ENCODE measurements at places on chromosomes 1 and 21.

- ATAC-seq = no peak
These were observed 37.0 kb downstream of the PGM1 start for GRCh38 chr1:63630238-63630637.

- ATAC-seq = no peak
These were observed 89.7 kb upstream of the ERRFI1 start for GRCh38 chr1:8115769-8116167.

- ATAC-seq = no peak
These were observed 30.8 kb downstream of the RPL5 start for GRCh38 chr1:92862605-92863004.

DNA sequence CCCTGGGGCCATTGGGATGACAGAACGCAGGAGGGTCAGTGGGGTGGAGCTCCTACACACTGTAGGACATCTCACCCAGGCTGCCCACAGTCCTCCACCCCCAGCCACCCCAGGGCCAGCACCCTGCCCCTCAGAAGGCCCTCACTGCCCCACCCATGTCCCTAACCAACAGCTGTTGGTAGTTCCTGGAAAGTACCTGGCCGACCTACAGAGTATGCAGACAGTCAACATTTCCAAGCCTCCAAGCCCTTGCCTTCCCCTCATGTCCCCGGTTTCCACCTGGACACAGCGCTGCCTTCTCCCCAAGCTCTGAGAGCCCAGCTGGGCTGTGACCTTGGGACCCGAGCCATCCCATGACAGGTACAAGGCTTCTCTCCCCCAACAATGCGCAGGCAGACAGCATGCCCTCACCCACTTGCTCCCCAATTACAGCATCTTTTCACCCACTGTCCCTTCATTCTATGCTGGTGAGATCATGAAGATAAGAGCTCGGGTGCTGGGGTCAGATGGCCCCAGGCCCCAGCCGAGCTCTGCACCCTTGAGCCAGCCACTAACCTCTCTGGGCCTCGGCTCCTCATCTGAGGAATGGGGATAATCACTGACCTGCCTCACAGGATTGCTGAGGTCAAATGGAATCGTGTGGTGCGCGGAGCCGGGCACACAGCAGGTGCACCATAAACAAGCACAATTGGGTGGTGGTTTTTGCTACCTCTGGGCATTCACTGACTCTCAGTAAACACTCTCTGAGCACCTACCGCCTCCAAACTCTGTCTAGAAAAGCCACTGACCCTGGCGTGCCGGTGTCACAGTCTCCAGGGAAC lies 11.2 kb downstream of the LAPTM5 start:
- ATAC-seq = no peak

DNA sequence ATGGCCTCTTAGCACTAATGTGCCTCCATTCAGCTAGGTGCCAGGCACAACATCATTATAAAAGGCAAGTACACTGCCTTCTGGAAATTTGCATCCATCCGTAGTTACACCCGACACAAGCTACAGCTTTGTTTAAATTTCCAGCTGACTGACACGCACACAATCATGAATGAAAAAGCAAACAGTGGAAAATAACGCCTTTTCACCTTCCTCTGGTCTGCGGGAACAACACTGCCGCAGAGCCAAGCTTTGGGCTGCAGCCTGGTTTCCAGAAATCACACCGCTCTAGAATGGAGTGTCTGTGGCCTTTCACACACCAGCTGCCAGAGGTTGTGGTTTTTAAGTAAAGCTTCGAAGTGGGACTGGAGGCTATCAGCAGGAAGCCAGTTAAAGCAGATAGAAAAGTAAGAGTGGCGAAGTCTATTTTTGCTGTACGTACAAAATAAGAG lies 142.8 kb upstream of the COA6 start:
- ATAC-seq = peak; percentile 56

- ATAC-seq = no peak
These were observed 380.7 kb downstream of the SEC16B start for GRCh38 chr1:177589166-177589565.

GRCh38 chr1:26359981-26360806 lies 6.3 kb upstream of the CRYBG2 start:
- peak; percentile 24 for ATAC-seq

GRCh38 chr1:92136341-92136740 lies 56.2 kb downstream of the BTBD8 start:
- ATAC-seq = no peak

DNA sequence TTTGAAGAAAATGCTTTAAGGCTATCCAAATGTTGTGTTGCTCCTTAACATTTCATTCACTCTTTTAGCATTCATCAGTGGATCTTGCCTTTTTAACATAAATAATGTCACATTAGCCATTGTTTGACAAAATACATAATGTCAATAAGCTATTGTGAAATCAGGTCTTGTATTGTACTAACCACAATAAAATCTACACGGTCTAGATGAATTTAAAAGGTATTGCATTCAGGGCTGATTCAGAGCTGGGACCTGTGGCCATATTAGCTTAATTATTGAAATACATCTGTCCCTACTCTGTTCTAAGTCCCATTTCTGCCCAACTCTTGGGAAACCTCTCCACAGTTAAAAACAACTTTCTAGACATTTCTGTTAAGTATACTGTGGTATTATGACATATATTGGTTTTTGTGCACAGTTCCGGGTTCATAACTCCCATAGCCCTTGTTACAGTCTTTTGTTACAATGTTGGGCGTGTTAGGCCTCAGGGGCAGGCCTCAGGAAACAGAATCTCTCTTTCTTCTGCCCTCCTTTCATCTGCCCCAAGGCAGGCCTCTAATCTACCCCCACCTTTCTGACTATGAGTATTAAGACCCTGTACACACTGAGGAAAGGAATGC lies 44.7 kb upstream of the CITED4 start:
- no peak for ATAC-seq

DNA sequence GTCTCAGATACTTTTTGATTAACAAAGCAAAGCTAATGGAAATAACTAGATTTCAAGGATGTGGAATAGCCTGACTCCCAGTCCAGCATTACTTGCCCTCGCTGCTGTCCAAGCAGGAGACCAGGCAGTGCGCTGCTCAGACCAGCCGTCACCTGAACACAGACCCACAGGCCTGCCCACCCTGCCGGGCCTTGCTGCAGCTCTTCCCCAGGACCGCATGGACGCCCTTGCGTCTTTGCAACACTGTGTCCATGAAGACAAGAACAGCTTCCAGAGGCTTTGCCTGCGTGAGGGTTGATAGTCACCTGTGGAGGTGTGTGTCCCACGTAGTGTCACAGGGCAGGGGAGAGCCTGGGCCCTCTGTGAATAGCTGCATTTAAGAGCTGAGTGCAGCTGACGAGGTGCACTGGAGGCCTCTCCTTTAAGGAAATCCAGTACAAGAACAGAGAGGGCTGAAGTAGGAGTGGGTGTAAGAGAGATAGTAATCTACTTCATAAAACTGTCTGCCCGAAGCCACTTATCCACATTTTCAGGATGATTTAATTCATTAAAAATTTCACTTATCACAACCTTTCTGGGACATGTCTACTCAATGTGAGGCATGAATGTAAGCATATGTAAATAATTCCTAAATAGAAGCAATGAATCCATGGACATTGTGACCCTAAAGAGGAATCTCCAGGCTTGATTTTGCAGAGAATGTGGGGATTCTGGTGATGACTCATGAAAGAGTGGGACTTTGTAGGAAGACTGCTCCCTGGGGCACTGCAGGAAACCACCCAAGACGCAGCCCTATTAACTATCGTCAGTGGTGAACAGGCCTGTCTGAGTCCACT lies 176.2 kb upstream of the RAB4A start:
- ATAC-seq = peak; percentile 66

DNA sequence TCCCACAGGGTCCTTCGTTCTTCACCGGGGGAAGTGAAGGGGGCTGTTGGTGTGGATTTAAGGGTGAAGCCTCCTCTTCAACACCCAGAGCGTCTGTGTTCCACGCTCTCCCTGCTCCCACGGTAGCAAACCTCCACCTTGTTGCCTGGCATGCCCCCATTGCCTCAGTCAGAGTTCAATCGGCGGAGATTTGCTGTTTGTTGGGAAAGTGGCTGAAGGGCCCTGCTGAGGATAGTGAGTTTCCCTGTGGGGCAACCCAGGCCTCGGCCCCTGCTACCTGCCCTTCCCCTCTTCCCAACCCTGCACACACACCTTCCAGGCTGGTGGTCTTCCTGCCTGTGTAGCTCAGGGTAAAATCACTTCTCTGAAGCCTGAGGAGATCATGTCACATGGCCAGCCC lies 60.5 kb downstream of the TOR1AIP2 start:
- no peak for ATAC-seq

DNA sequence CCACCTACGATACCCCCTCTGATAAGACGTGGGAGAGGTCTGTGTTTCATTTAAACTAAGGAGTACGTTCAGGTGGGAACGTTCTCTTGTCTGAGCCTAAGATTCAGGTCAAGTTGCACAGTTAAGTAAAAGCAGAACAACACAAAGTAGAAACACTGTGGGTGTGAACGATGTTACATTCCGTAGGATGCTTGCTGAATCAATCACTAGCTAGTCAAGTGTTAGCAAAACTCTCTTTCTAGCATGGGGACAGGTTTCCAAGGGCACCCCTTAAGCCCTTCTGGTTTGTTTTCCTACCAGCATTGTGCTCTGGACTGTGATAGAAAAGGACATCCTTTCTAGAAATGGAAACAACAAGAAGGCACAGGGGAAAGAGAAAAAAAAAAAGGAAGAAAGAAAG lies 13.3 kb downstream of the C1orf162 start:
- no peak for ATAC-seq

GRCh38 chr21:41560661-41561158 lies 52.8 kb upstream of the TMPRSS2 start:
- no peak for ATAC-seq

DNA sequence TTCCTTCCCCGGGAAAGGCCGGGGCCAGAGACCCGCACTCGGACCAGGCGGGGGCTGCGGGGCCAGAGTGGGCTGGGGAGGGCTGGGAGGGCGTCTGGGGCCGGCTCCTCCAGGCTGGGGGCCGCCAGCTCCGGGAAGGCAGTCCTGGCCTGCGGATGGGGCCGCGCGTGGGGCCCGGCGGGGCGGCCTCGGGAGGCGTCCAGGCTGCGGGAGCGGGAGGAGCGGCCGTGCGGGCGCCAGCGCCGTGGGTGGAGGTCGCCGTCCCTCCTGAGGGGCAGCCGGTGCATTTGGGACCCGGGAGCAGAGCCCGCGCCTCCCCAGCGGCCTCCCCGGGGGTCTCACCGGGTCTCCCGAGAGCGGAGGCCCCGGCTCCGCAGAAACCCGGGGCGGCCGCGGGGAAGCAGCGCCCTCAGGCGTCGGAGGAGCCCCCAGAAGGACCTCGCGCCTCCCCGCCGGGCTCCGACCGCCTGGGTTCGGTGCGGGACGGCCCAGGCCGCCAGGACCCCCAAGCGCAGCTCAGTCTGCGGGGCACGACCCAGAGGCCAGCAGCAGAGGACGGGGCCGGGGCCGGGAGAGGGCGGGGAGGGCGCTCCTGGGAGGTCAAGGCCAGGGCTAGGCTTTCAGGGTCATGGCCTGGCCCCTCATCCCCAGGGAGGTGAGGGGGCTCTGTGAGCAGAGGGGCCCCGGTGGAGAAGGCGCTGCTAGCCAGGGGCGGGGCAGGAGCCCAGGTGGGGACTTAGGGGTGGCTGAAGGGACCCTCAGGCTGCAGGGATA lies 7.2 kb upstream of the SLX9 start:
- ATAC-seq = peak; percentile 64

DNA sequence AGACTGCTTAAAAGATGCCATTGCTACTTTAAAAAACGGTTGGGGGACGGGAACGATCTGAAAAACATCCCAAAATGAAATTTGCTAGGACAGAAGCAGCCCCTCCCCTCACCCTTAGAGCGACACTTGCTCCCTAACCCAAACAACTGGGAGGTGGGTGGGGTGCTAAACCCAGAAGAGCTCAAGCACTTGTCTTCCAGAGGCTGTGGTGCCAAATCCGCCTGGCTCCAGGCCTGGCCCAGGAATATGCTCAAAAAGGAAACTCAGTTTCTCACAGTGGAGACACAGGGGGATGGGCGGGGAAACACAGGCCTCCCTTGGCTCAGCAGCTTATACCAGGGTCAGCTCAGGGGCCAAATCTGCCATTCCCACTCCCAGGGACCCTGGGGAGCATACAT lies 644 bp upstream of the PBXIP1 start:
- ATAC-seq = no peak

DNA sequence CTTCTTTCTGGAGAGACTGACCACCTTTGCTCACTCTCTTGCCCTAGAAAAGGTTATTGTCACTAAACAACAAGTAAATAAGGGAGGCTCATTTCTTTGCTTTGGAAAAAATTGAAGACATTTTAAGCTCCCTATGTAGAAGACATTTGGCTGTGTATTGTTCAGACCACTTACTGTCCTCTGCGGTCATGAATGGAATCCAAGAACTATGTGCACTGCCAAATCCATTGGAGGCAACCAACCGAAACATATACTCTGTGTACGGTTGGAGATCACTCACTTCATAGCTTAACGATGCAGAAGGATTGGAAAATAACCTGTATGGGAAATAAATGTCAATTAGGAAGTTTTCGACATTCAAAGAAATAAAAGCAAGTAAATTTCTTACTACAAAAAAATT lies 332.8 kb downstream of the KCTD3 start:
- no peak for ATAC-seq

- no peak for ATAC-seq
These were observed 5.1 kb upstream of the INAVA start for GRCh38 chr1:200889571-200889970.

DNA sequence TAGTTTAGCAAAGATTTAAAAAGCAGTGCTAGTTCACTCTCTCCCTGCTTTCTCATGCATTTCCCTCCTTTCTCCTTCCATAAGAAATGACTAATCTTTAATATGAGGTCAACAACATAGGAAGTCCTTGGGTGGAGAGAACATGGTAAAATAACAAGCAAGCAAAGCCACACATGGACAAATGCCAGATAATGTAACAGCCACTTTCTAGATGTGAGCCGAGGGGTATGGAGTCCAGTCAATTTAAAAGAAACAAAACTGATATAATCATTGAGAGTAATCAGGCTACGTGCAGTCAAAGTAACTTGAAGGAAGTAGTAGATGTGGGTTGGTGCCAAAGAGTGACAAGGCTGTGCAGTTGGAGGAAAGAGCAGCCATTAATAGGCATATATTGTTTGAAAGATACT lies 69.6 kb downstream of the DUSP10 start:
- no peak for ATAC-seq

DNA sequence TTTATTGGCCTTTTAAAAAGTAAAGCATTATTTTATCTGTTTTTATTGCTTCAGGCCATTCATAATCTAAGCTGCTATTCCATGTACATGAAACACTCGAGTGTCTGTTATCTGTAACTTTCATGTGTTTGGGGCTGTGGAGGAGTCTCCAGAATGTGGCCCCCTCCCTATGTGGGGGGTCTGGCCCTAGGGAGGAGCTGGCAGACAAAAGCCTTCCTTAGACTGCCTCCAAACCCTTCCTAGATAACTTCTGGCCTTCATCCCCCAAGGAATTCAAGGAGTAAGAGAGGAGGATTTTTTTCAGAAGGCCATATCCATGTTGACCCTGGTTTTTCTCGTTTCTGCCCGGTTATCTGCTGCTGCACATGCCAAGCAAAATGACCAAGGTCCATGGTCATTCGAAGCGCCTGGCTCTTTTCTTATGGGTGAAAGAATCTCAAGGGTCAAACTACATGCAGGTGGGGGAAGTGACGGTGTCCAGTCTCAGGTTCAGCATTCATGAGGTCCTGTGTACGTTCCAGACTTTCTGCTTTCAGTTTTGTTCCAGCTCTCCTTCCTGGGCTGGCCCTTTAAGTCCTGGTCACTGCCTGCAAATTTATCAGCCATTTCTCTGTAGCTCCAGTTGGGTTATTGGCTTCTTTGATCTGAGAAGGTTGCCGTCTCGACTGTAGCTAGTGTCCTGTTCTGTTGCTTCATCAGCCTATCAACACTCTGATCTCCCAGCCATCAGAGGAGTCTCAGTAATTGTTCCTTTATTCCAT lies 8.3 kb downstream of the TENT5C start:
- ATAC-seq = no peak

- peak; percentile 27 for ATAC-seq
These were observed 15.5 kb downstream of the TMEM59 start for GRCh38 chr1:54037476-54037875.
